Activated naive CD8-positive, alpha-beta T cell treated with anti-CD3 and anti-CD28 coated beads for 36 hours (primary cell): ENCODE measurements at places on chromosomes 1 and 21.
A peak's percentile ranks its signal among the peaks of the same experiment; 100 is the strongest.

DNA sequence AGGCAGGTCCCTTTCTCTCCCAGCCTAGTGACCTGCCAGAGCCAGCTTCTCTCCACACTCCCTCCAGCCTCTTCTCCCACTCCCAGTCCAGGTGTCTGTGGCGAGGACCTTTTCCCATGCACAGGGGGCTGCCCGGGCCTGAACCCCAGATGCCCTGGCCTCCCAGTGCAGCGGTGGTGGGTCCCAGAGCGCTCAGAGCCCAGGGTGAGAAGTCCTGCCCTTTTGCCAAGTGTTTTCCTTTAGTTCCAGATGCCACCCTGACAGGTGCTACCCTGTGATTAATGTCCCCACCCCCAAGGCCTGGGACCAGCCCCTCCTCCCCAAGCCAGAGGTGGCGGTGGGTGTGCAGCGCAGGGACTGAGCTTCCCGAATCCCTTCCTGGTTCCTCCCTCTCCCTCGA, 90.4 kb downstream of the PAX7 start:
- no peak for DNase-seq

GRCh38 chr1:145425436-145426029, at the start of gene NBPF20:
TSS of gene NBPF20 (minus strand) at chr1:145425603. CDS start at chr1:145405272, 20,331 bp downstream.
- peak; percentile 82 for DNase-seq

GRCh38 chr21:37374027-37374426, 7.5 kb downstream of the DYRK1A start:
- no peak for DNase-seq

- no peak for DNase-seq
These were observed 38.5 kb upstream of the ZBTB40 start for GRCh38 chr1:22412932-22413727.

GRCh38 chr1:57882934-57883641, 459.2 kb upstream of the DAB1 start:
- no peak for DNase-seq

- no peak for DNase-seq
These were observed 8.3 kb downstream of the OR2M4 start for GRCh38 chr1:248239478-248239877.

- no peak for DNase-seq
These were observed 71.2 kb downstream of the LHX4 start for GRCh38 chr1:180301135-180301742.

DNA sequence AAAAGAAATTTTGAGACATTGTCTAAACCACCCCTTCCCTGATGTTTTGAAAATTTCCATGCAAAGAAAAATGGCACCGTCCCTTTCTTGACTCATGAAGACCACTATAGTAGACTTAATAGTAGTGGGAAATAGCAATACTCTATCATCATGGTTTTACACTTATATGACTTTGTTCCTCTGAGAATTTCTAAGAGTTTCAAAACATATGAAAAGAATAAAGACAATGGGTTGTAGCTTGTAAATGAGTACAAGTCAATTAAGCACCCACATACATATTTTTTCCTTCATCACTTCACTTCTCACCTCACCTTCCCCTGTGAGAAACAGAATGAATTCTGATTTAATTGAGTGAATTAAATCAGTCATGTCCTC, 151.7 kb downstream of the LYPLAL1 start:
- DNase-seq: no peak

GRCh38 chr21:41648591-41649031, 118.2 kb downstream of the RIPK4 start:
- no peak for DNase-seq

- no peak for DNase-seq
These were observed 40.2 kb downstream of the LMO4 start for GRCh38 chr1:87368907-87369306.

DNA sequence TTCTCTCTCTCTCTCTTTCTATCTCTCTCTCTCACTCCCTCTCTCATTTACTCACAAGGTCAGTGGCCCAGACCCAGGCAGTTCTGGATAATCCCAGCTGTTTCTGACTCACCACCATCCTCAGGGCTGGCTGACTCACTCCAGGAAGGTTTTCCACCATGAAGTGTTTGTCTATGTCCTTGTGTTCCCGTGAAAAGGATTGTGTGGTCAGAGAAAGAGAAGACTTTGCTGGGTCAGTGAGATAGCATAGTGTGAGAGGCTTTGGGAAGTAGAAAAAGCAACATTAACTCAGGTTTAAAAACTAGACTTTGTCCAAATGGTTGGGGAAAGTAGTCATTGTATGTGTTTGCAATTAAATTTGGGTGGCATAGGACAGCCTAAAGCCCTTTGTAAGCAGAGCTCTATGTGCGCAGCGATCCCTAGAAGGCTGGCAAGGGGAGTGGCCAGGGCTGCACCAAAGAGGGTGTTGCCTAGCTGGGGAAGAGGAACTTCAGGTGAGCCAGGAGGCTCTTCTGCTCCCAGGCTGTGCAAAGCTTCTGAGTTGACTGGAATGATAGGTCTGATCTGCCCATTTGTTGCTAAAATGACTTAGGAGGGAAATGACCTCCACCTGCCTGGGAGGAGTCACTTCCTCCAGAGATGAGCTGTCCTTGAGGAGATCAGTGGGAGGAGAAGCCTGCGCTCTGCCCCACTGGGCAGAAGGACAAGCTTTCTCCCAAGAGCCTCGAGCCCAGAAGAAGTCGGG, 4.9 kb upstream of the CAPN2 start:
- DNase-seq: no peak

DNA sequence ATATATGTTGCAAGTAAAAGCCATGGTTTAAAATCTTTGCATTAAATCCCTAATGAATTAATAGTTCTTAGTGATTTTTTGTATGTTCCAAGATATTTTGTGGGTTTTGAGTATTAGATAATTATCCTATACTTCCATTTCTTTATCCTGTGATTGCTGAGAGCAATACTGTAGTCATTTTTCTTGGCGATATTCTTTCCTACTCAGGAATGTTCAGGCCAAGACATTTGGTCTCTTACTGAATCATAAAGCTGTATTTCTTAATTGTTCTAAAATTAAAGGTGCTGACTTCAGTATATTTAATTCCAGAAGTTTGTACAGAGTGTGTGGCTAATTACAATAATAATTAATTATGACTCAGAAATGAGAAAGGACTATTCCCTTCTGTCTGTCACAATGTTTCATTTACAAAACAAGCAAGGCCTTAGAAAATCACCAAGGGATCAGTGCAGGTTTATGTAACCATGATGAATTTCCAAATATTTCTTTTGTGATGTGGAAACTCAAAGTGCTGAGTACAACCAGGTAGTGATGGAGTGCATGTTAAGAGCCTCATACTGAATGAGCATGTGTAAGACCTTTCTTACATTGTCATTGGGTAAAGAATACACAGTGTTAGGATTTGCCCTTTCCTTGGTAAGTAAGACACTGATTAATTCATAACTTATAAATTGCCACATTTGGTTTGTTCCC, 161.2 kb downstream of the HMCN1 start:
- no peak for DNase-seq

DNA sequence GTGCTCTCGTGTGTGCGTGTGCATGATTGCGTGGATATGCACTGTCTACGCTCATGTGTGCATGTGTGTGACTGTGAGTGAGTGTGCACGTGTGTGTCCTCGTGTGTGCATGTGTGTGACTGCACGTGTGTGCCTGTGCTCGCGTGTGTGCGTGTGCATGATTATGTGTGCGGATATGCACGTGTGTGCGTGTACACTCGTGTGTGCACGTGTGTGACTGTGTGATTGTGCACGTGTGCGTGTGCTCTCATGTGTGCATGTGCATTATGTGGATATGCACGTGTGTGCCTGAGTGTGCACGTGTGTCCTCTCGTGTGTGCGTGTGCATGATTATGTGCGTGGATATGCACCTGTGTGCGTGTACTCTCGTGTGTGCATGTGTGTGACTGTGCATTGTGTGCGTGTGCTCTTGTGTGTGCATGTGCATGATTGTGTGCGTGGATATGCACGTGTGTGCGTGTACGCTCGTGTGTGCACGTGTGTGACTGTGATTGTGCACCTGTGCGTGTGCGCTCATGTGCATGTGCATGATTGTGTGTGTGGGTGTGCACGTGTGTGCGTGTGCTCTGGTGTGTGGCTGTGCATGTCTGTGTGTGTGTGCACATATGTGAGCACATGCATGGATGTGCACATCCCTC, 2.2 kb downstream of the MMEL1 start:
- no peak for DNase-seq

DNA sequence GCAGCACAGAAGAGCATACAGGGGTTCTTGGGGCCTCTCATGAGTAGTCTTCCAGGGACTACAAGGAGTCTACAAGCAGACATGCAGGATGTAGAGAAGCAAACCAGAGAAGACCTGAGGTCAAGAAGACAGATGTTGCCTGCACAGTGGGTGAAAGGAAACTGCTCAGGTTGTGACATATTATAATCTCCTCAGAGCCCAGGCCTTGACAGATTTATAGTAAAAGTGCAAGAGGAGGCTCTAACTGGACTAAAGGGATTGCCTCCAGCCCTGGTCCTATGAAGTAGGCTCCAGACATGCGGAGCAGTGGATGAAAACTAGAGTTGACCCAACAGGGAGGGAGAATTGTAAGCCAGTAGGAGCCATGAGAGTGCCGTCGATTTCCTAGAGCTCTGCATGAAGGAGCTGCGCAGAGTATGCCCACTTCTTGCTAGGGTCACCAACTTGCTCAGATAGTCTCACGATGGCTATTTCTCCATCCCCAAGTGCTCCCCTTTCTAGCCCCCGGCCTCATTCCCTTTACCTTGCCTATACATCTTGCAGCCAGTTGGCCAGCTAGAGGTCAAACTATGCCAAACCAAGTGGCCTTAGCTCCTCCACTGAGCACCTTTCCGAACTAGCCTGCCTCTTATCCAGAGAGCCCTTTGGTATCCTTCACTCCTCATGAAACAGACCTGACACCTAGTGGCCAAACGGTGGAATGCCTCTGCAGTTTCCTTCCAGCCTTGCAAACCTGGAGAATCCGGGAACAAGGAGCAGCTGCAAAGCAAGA, 36.2 kb upstream of the IPO9 start:
- DNase-seq: peak; percentile 40

- DNase-seq: no peak
These were observed 176.3 kb upstream of the ZNHIT6 start for GRCh38 chr1:85884372-85885035.

DNA sequence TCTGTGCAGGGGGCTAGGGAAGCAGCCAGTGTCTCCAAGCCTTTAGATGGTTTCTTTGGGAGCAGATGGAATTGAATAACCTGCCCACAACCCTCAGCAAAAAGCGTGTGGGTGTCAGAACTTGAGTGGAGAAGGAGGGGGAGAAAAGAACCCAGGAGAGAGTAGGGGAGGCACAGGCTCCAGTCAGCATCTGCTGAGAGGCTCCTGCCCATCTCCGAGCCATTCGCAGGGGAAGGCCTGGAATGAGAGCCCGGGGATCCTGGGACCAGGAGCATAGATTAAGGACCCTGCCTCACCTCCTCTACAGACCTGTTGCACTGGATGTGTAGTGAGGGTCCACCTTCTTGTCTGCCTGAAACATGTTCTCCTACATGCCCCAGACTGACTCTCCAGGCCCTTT, 16.3 kb downstream of the TMEM81 start:
- no peak for DNase-seq

DNA sequence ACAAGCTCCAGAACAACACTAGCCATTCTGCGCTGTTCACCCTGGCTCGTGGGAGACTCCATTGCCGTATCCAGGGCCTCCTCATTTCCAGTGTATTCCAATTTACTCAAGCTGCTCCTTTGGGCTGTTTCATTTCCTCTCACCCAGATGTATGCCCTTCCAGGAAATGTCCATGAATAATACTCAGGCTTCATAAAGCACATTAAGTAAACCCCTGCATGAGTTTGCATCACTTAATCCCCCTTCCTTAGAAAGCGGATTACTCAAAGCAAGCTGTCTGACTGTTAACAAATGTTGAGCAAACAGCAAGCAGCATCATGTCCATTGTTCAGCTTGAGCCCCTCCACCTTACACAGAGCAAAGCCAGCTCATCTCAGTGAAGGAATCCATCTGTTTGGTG, 403.6 kb upstream of the PBX1 start:
- no peak for DNase-seq

DNA sequence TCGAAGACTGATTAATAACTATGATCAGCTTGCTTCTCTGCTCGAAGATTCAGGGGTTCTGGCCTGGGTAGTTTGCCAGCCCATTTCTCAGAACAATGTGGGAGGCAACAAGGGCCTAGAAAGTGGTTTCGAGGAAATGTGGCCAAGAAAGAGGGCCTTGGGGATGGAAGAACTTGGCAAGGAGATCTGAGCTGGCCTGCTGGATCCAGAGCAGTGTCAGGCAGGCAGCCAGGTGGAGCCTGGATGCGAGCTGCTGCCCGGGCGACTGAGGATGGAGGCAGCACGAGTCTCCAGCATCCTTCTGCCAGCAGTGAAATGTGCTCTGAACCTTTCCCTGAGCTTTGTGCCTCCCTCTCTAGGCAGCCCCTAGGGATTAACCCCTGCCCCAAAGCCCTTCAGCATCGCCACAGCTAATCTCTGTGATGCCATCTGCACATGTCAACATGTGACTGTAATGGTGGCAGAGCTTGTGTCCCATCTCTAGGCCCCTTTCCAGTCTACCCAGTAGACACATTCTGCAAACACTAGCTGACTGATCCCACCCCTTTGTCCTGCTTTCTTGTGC, 61.0 kb upstream of the NEK2 start:
- no peak for DNase-seq

GRCh38 chr1:206778031-206778430, 5.7 kb upstream of the IL10 start:
- DNase-seq: no peak

DNA sequence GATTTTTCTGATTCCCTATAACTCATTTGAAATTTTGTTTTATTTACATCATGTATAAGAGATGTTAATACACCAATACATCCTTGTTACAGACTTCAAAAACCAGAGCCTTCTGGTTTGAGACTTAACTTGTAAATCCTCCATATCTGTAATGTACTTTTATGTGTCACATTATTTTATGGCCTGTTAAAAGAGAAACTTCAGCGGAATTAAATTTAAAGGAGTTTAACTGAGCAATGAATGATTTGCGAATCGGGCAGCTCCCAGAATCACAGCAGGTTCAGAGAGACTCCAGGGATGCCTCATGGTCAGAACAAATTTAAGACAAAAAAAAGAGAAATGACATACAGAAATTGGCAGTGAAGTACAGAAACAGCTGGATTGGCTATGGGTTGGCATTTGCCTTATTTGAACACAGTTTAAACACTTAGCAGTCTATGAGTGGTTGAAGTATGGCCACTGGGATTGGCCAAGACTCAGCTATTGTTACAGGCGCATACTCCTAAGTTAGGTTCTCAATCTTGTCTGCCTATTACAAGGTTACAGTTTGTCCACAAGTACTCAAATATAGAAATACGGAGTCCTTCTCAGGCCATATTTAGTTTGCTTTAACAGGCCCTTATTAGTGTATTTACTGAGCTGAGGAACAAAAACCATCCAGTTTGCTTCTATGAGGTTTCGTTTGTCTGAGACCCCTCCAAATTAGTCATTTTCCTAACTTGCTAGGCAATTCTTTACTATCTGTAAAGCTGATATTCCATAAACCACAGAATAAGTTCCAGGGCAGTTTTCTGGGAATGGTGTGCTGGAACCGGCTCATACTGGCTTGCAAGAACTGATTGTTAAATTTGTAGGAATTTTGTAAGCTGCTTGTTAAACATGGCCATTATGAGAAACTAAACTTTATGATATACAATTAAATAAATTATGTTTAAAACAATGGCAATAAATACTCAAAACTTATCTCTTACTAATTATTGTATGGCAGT, 56.2 kb upstream of the WDR26 start:
- no peak for DNase-seq

GRCh38 chr1:23103001-23103889, 65.4 kb downstream of the LUZP1 start:
- DNase-seq: no peak

GRCh38 chr1:186617926-186618325, 62.3 kb downstream of the PTGS2 start:
- no peak for DNase-seq

- DNase-seq: no peak
These were observed 52.3 kb downstream of the TCP10L start for GRCh38 chr21:32533053-32533452.

GRCh38 chr1:2411801-2412394, 466 bp downstream of the PEX10 start:
- no peak for DNase-seq
